ENCODE measurements at places on chromosomes 3 and 15.

GRCh38 chr15:73176598-73176997 is 124.3 kb downstream of the NEO1 start:
- DNase-seq, result no peak

DNA sequence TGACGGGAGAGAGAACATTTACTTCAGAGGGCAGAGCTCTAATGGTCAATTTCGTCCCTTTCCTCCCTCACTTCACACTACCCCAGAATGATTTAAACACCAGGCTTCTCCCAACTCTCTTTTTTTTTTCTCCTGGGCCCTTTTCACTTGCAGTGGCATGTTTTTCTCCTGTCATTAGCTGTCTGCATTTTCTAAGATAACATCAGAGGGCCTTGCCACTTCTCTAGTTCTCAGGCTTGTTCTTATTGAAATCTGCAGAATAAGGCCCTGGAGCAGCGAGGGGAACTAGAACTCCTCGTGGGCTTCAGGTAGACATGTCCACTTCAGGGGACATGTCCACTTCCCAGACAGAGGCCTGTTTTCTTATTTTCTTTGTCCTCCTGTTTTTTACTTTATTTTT is 514.4 kb upstream of the TBL1XR1 start:
- DNase-seq, result no peak

GRCh38 chr3:172562871-172563865 is 39.9 kb upstream of the TNFSF10 start:
- DNase-seq, result no peak

GRCh38 chr3:115384381-115384780 is 237.3 kb upstream of the ZBTB20 start:
- no peak for DNase-seq

- DNase-seq, result no peak
Observed at GRCh38 chr3:43638594-43639447, 17.0 kb upstream of the ANO10 start.

DNA sequence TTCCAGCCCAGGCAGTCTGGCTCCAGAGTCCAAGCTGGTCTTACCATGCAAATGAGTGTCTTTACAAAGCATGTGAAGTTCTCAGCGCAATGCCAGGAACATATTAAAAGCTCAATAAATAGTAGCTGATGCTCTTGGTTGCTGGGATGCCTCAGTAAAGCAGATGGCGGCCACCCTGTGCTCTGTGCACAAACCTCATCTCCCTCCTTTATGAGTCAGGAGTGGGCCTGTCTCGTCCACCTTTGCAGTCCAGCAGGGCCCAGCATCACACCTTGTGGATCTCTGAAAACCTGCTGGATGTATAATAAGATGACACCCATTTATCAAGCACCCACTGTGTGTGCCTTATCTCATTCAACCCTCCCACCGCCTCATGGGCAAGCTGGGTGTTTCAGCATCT is 42.7 kb downstream of the FAM174B start:
- DNase-seq, result no peak

DNA sequence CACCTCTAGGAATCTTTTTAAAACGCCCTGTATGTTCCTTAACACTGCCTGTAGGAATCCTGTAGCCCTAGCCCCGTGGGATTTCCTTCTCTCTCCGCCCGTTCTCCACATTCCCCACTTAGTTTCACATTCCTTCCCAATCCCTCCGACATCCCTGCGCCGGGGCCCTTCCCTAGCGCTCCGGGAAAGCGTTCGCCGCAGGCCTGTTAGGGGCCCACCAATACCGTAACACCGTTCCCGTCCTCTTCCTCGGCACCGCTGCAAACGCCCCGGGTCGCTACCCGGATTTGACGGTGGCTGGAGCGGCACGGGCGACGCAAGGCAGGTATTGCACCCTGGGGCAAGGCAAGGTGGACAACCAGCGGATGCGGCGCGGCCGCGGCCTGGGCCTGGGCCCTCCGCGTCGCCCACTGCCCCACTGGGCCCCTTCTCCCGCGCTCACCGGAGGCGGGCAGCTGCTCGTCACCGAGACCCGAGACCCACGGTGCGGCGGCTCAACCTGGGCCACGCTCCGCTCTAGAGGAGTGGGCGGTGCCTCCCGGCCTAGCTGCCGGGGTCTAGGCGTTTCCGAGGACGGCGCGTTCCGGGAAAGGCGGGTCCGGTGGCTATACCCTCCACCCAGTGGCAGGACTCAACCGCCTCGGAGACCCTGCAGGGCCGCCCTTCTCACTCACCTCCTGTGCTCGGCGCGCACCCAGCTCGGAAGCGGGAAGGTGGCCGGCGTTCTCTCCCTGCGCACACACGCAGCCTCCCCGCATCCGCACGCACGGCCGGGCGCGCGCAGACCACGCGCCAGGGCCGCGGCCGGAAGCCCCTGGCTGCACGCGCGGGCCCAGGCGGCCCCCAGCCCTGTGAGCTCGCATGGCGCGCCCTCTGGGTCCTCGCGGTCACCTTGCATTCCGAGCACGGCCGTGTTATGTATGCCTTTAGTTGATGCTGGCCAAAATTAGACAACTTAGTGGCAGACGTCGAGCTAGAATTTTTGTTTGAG is at the start of gene B3GALNT1:
B3GALNT1 (minus strand) TSS at position 789 of the 991 bp plus-strand sequence. CDS start 18,595 bp downstream, outside the sequence.
- DNase-seq, result peak; percentile 72

- DNase-seq, result no peak
Observed at GRCh38 chr3:130601442-130601971, 84.5 kb downstream of the COL6A6 start.

Data from BE2C (cell line).